ENCODE measurements at places on chromosomes 11 and 22.
A peak's percentile ranks its signal among the peaks of the same experiment; 100 is the strongest.

GRCh38 chr11:72813740-72814285 is 398 bp upstream of the ATG16L2 start:
- DNase-seq: no peak

- DNase-seq: no peak
Observed at GRCh38 chr11:102757823-102758549, 22.4 kb downstream of the MMP10 start.

- DNase-seq: peak; percentile 45
Observed at GRCh38 chr22:20021196-20022181, 579 bp downstream of the TANGO2 start.

GRCh38 chr11:27060816-27061460 is 20.3 kb downstream of the BBOX1 start:
- no peak for DNase-seq

GRCh38 chr11:63557570-63557969 is 5.6 kb downstream of the PLAAT2 start:
- DNase-seq: no peak

DNA sequence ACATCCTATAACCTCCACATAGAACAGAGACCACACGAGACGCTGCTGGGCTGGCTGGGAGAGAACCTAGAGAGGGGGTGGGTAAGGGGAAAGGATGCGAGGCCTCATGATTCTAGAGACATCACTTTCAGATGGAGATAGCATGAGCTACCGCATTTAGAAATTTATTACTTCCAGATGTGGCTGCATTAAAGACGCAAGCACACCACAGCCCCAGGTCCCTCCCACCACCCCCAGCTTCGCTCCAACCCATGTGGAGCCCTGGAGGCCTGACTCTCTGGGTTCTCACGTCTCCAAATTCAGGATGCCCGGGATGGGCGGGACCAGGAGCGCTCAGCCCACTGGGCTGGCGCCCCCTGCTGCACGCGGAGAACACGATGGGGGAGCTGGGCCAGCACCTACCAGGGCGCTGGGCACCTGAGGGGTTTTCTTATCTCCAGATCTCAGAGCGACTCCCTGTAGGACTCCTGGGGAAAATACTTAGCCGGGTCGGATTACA is 13.6 kb downstream of the MRPL21 start:
- peak; percentile 42 for DNase-seq

- DNase-seq: no peak
Observed at GRCh38 chr11:114179234-114179941, 116.8 kb upstream of the NNMT start.

GRCh38 chr22:16810188-16810802 is 14.9 kb downstream of the XKR3 start:
- no peak for DNase-seq

DNA sequence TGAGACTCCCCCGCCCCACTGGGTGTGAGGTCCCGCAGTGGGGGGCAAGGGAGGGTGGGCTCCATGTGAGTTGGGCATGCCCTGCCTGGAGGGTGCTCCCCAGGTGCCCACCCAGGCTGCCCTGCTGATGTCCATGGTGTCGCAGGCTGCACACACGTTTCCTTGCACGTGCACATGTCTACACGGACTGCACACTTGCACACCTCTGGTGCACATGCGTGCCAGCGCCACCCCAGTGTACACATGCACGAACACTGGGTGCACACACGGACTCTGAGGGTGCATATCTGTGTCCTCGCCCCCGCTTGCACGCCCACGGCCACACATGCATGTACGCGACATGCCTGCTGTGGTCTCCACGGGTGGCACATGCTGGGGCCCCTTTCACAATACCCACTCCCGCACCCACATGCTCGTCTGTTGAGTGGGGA is 35.2 kb upstream of the PRODH start:
- no peak for DNase-seq

GRCh38 chr22:19520566-19521305 is 3.5 kb downstream of the CLDN5 start:
- no peak for DNase-seq

DNA sequence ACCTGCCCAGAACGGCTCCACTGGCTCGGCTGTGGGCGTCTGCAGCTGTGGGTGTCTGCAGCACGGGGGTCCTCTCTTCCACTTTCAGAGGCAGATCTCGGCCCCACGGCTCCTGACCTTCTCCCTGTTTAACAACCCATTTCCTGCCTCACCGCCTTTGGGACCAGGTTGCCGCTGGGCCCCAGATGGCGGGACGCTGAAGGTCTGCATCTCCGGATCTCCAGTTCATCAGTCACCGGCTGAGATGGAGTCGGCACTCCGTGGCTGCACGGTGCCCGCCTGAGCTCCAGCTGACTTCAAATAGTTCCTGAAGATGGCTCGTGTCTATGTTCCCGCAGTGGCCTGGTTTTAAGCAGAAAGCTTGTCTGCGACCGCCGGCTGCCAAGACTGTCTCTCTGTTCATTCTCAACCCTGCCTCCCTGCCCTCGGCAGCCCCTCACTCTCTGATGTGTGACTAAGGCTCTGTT is 475.9 kb downstream of the BRD1 start:
- no peak for DNase-seq

DNA sequence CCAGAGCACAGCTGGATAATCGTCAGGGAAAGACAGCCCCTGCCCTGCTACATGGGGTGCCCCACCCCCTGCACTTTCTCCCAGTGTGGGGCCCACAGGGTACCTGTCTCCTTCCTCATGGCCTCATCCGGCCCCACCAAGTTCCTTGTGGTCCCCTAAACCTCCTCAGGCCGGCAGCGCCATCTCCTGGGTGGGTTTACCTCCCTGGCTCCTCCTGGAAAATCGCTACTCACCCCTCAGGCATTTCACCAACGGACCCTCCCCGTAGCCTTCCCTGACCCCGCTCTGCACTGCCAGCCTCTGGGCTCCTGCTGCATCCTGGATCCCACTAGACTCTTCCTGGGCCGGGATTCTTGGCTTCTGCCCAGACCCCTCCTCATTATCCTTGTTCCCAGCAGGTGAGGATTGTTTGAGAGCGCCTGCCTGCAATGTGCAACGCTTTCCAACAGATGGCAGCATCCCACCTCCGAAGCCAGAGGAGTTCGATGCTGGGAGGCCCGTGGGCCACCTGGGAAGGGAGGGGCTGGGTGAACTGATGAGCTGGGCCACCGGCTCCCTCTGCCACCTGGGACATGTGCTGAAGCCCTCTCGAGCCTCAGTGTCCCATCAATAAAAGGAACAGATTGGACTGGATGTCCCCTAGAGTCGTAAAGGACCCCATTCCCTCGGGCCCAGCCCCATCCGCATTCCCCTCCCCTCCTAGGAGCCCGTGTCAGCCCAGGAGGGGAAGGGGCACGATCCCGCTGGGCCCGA is 44.2 kb upstream of the TTLL12 start:
- peak; percentile 81 for DNase-seq

GRCh38 chr11:134597452-134597851 is 185.4 kb upstream of the B3GAT1 start:
- DNase-seq: no peak

GRCh38 chr11:34464591-34465051 is 25.9 kb downstream of the CAT start:
- no peak for DNase-seq

DNA sequence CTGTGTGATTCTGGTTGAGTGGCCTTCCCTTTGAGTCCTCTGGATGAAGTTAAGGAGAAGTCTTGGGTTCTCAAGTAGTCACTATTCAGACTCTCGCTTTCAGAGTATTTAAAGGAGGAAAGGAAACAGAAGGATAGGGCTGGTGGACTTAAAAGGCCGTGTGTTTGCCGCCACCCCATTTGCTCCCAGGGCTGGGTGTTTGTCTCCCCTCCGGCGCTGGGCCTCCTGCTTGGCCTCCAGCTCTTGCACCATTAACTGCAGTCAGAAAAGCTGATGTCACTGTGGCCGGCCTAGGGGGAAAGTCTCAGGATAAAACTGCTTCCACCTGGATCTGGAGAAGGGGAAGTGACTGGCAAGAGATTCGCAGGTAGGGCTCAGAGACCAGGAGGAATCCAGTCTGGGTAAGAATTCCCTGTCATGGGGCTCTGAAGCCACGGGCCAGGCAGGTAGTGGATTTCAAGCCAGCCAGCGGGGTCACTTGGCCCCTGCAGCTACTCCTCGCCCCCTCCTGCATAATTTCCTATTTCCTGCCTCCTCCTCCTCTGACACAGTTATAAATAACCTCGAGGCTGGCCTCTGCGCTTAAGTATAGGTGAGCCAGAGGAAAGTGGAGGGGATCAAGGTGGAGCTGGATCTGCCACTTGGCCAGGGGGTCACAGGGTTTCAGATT is 17.1 kb downstream of the TIMP3 start:
- no peak for DNase-seq

- DNase-seq: no peak
Observed at GRCh38 chr11:127226949-127227348, 226.4 kb upstream of the KIRREL3 start.

DNA sequence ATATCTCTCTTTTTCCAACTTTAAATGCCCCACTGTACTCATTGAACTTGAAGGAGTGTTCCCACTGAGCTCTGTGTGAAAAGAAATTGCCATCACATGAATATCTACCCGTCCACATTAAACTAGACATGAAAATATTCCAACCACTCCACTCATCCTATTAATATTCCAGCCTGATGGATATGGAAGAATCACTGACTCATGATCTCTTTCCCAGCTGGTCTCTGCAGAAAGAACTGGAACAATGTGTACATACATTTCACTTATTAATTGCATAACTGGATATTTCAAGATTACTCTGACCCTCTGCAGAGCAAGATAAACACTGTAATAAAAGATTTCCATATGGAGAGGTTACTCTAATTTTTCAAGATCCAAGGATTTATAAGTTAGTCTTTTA is 711.1 kb upstream of the LRRC4C start:
- no peak for DNase-seq

GRCh38 chr11:47667135-47667534 is 24.8 kb upstream of the MTCH2 start:
- DNase-seq: peak; percentile 21

DNA sequence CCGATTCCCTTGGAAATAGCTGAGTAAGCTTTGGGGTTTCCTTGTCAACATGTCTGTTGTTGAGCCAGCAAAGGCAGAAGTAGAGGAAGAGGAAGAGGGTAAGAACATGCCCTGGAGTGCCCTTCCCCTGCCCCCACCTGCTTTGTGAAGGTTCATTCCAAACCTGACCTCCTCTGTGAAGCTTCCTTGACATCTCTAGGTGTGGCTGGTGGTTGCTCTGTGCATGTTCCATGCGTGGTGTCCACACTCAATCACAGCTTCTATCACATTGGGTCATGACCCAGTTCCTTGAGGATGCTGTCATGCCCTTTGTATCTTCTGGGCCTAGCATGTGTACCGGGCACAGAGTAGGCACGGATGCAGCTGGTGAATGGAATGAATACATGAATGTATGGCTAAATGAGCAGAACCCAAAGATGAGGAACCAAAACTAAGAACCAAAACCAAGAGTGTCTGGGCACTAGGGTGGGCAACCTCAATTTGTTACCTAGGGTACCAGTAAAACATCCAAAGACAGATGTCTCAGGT is 23.7 kb upstream of the FXYD6 start:
- DNase-seq: no peak

- DNase-seq: no peak
Observed at GRCh38 chr11:92383430-92383829, 158.8 kb downstream of the FAT3 start.

- DNase-seq: no peak
Observed at GRCh38 chr22:48709453-48709852, 1118.2 kb downstream of the BRD1 start.

GRCh38 chr22:32699001-32699582 is 102.4 kb upstream of the TIMP3 start:
- no peak for DNase-seq

DNA sequence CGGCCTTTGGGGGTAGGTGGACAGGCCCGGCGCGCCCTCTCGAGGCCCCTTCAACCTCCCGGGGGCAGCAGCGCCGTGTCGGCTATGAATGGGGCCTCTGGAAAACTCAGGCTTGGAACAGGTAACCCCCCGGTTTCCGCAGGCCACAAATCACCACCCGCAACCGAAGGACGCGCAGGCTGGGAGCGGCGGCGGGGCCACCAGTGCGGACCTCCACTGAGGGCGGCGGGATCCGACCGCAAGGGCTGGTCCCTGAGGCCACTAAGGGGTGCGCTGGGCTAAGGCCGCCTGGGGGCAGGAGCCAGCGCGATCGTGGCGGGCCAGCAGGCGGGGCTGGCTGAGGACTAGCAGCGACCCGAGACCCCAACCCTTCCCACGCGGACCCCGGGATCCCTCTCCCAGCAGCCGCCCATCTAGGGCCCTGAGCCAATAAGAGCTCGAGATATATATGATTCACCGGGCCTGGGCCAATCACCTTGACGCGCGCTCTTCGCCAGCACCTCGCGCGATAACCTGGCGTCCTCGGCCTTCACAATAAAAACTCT is 609 bp upstream of the ATF4 start:
- DNase-seq: peak; percentile 94

DNA sequence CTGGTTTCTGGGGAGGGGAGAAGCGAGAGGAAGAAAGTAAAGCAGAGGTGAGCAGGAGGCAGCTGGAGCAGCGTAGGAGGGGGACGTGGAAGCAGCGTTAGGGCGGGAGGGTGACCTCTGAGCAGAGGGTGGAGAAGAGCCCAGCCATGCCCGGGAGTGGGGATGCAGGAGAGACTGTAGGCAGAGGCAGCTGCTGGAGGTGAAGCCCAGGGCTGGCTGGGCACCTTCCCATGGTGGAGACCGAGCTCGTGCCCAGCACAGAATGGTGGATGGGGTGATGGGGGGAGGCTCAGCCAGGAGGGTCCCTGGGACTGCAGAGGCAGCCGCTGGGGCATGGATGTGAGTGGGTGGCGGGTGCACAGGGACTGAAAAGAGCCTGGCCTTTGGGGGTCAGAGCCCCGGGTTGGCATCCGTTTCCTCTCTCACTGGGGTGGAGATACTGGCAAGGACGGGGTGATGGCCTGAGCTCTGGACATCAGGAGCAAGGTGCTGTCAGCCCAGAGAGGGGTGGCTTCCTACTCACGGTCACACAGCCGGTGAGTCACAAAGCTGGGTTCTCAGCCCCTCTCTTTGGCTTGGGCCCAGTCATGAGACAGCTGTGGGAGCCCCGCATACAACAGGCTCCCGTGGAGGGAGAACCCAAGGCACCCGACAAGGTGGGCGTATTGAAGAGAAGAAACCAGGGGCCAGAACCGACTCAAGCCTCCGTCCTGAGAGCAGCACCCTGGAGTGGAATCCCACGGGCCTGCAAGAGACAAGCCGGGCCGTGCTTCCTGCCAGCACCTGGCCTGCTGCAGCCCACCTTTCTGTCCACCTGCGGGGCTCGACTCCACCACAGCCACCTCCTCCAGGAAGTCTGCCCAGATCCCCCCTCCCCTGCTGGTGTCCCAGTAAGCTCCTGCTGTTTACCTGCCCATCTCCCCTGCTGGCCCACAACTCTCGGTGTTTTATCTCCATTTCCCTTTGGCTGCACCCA is 45.8 kb upstream of the FGF3 start:
- no peak for DNase-seq

Data from nephron progenitor cell (in vitro differentiated cells).